Activated CD4-positive, alpha-beta memory T cell treated with anti-CD3 and anti-CD28 coated beads, Interleukin-2, amount 10 ng/mL, durations not matched to agents 7 days and 5 days (primary cell): ENCODE measurements at places on chromosomes 3 and 15. TPM values are rescaled to one million over a fixed set of nuclear protein-coding genes. Genes with fewer than 3 reads are reported as not detected.

Gene FOXL2NB
- not detected for total RNA-seq

- no peak overlapping the region for H3K4me3 ChIP-seq
- no peaks in the 10 kb centered on the region for H3K27me3 ChIP-seq
- H3K36me3 ChIP-seq = peaks cover 4% of the 10 kb centered on the region
- peaks cover 44% of the 10 kb centered on the region for H3K4me1 ChIP-seq
- H3K27ac ChIP-seq = no peak overlapping the region
Observed at GRCh38 chr15:58738046-58738707, 11.3 kb downstream of the ADAM10 start.

GRCh38 chr3:16067837-16068471 is 106.5 kb upstream of the GALNT15 start:
- no peaks in the 10 kb centered on the region for H3K36me3 ChIP-seq
- H3K27ac ChIP-seq = no peak overlapping the region
- no peak for DNase-seq

DNA sequence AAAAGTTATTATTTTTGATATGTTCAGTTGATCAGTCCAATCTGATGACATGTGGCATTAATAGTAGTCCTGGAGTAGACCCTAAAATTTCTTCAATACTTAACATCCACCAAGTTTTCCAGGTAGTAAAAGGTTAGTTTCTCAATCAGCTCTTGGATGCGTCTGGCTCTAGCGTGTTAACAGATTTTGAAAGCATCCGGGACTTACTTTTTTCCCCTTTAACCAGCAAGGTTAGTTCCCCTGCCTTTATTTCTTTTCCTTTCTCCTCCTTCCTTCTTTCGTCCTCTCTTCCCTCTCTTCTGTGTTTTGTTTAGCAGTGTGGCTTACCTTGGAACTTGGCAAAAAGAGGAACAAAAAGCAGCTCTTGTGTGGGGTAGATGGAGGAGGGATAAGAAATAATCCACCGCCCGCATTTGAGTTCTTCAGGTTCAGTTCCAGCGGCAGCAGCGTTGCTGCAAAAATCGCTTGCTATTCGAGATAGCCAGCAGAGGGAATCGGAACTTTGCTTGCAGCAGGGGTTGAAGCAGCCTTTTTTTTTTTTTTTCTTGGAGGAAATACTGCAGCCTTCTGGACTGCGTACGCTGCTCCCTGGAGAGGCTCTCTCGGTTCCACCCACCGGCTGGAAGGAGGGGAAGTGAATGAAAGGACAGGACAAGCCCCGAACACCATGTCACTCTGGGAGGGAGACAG is at the start of gene RBMS3:
TSS of gene RBMS3 (plus strand) at position 668 of the 690 bp plus-strand sequence.
- no peak within 1 kb of the TSS for H3K27ac ChIP-seq
- peaks cover 30% of the 10 kb centered on the region for H3K4me1 ChIP-seq
- H3K4me3 ChIP-seq = peak within 1 kb of the TSS; percentile 63
- H3K36me3 ChIP-seq = no peaks in the 10 kb centered on the region

DNA sequence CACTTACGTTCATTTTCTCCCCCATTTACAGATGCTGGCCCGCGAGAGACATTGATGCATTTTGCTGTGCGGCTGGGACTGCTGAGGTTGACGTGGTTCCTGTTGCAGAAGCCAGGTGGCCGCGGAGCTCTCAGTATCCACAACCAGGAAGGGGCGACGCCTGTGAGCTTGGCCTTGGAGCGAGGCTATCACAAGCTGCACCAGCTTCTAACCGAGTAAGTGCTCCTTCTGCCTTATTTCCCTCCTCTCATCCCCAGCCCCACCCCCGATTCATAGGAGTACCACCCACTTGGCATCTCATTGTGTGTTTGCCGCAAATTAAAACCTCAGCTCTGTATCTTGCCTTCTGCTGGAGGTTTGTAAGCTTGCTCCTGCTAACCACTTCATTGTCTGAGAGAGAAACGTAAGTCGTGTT is 163.3 kb downstream of the AKAP13 start:
- H3K27me3 ChIP-seq = no peaks in the 10 kb centered on the region
- H3K36me3 ChIP-seq = peaks cover 41% of the 10 kb centered on the region
- H3K4me3 ChIP-seq = no peak overlapping the region
- peak overlapping the region; percentile 7 for H3K27ac ChIP-seq
- peaks cover 76% of the 10 kb centered on the region for H3K4me1 ChIP-seq
- peak; percentile 18 for DNase-seq

Gene TTC14
- 68.7 TPM for total RNA-seq

GRCh38 chr15:74723754-74724334 is 1.5 kb downstream of the CYP1A1 start:
- no peaks in the 10 kb centered on the region for H3K36me3 ChIP-seq
- H3K4me1 ChIP-seq = peaks cover 15% of the 10 kb centered on the region
- no peak for DNase-seq

GRCh38 chr3:86147119-86147518 is 843.8 kb downstream of the VGLL3 start:
- no peak for DNase-seq

DNA sequence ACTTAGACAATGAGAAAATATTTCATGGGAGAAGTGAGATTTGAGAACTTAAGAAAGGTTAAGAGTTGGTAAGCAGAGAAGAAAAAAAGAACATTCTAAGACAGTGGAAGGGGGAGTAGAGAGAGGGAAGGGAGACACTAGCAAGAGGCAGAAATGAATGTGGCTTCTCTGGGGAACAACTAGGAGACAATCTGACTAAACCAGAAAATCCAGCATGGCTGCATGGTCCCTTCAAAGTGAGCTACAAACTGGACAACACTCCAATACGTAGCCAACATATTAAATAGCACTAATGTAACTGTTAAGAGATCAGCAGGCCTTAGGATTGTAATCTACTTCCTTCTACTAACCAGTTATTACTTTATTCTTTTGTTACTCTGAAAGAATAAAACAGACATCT is 89.7 kb downstream of the NR1I2 start:
- H3K36me3 ChIP-seq = peaks cover 2% of the 10 kb centered on the region
- peaks cover 6% of the 10 kb centered on the region for H3K4me1 ChIP-seq
- H3K27me3 ChIP-seq = no peaks in the 10 kb centered on the region
- H3K4me3 ChIP-seq = no peak overlapping the region
- no peak overlapping the region for H3K27ac ChIP-seq

- DNase-seq = no peak
- H3K27ac ChIP-seq = no peak overlapping the region
- no peaks in the 10 kb centered on the region for H3K36me3 ChIP-seq
Observed at GRCh38 chr3:72601983-72602750, 246.1 kb downstream of the SHQ1 start.

Gene NEK10
- 0.86 TPM for total RNA-seq

DNA sequence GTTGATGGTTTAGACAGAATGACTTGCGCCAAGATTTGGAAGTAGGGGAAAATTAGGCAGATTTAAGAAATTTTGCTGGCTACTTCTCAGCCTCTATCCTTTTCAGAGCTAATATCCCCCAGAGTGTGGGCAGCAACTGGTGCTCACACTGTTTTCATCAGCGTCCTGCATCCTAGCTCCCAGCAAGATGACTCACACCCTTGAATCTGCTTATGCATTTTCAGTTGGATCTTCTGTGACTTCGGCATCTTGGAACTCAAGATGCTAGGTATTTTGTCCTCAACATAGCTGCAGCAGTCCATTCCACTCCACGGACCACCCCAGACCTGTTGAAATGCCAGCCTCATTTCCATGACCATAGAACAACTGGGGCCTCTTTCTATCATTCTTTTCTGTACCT is 336.1 kb upstream of the NR2F2 start:
- no peak for DNase-seq
- no peak overlapping the region for H3K4me3 ChIP-seq
- peaks cover 17% of the 10 kb centered on the region for H3K4me1 ChIP-seq
- H3K36me3 ChIP-seq = no peaks in the 10 kb centered on the region

Gene PATL2
- total RNA-seq = 36.3 TPM

GRCh38 chr15:50135031-50135551 is 16.1 kb upstream of the ATP8B4 start:
- peak; percentile 65 for DNase-seq
- peak overlapping the region; percentile 91 for H3K27ac ChIP-seq
- peaks cover 11% of the 10 kb centered on the region for H3K36me3 ChIP-seq
- no peaks in the 10 kb centered on the region for H3K27me3 ChIP-seq
- H3K4me3 ChIP-seq = peak overlapping the region; percentile 18
- peaks cover 47% of the 10 kb centered on the region for H3K4me1 ChIP-seq

Gene LRIG1
- 43.0 TPM for total RNA-seq

Gene GP9
- not detected for total RNA-seq

DNA sequence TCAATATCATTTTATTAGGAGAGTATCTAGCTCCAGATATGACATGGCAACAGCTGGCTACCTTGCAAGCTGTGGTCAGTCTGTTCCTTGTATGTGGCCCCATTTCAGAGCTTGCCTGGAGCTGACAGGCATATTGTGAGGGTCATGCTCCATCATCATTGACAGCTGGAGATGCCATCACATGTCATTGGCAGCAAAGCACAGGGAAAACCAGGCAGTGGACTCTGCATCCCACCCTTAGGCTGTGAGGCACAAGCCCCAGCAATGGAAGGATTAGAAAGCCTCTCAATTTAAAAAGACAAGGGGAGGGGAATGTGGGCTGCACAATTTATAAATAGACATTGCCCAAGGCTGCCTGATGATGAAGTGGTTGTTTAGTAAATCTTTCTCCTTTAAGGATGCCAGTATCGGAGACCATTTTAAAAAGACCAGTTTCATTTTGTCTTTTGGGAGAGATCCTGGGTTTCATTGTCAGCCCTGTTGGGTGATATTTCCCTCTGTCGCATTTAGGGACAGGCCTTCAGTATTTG is 27.9 kb downstream of the LNP1 start:
- H3K27ac ChIP-seq = no peak overlapping the region
- DNase-seq = no peak
- H3K36me3 ChIP-seq = no peaks in the 10 kb centered on the region
- no peak overlapping the region for H3K4me3 ChIP-seq
- H3K27me3 ChIP-seq = no peaks in the 10 kb centered on the region
- peaks cover 1% of the 10 kb centered on the region for H3K4me1 ChIP-seq

- no peak for DNase-seq
- peaks cover 28% of the 10 kb centered on the region for H3K4me1 ChIP-seq
- H3K27me3 ChIP-seq = no peaks in the 10 kb centered on the region
- H3K4me3 ChIP-seq = no peak overlapping the region
- H3K27ac ChIP-seq = peak overlapping the region; percentile 68
- peaks cover 18% of the 10 kb centered on the region for H3K36me3 ChIP-seq
Observed at GRCh38 chr3:30227571-30228301, 378.7 kb upstream of the TGFBR2 start.

DNA sequence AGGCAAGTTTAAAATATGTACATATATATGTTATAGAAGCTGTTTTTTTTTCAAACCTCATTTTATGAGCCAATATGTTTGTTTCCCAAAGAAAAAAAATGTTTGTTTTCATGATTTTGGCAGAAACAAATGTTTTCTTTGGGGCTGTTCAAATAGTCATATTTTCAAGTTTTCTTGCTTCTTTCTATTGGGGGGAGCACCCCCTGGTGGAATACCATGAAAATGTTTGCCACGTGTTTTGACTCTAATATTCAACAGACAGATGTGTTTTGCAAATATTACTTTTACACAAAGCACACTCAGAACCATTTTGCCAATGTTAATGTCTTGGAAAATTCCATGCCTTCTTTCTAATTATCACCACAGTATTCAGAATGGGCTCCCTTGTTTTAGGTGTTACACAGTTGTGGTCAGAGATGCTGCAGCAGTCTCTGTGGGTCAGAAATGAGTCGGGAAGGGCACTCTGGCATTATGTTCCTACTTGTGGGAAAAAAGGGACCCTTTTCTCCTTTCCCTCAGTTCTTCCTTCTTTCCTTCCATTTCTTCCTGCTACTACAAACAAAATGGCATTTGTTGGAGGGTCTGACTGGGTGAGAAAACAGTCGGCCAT is 817.0 kb downstream of the TUSC7 start:
- no peak overlapping the region for H3K27ac ChIP-seq
- no peaks in the 10 kb centered on the region for H3K36me3 ChIP-seq

DNA sequence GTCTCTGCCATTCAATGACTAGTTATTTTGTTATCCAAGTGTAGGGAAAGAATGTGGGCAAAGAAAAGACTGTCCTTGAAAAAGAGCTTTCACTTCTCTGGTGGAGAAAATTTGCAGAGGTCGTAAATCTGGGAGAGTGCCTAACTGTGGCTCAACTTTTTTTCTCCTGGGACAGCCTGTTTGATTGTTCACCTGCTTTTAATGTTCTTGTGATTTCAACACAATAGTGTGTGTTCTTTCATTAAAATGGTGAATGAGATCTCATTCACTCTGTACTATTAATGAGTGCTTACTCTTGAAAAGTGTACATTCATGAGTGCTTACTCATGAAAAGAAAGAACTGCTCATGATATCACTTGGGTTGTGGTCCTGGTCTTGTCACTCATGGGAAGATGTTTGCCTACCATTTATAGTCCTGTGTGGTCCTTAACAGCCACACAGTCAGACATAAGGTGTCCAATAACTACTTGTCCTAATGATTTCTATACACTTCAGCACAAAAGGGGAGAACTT is 567.3 kb downstream of the GRM7 start:
- no peaks in the 10 kb centered on the region for H3K36me3 ChIP-seq
- no peak overlapping the region for H3K4me3 ChIP-seq
- no peak for DNase-seq

DNA sequence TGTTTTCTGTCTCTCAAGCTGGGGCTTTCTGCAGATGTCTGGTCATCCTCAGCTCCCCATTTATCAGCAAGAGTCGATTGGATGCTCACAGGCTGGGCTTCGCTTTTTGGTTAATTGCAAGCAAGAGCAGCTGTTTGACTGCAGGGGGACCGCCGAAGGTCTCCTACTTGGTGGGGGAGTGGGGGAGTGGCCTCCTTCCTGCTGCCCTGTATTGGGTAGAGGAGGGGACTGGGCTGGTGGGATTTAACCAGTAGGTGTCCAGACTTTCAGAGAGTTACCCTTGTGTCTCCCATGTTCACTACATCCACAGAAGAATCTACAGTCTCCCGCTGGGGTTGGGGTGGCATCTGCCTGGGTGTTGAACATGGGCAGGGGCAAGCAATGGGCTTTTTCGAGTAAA is 78.7 kb downstream of the PLXNA1 start:
- H3K27ac ChIP-seq = no peak overlapping the region
- H3K4me1 ChIP-seq = no peaks in the 10 kb centered on the region
- no peak overlapping the region for H3K4me3 ChIP-seq
- H3K36me3 ChIP-seq = no peaks in the 10 kb centered on the region
- no peak for DNase-seq
- H3K27me3 ChIP-seq = peaks cover 10% of the 10 kb centered on the region

Gene ADGRG7
- total RNA-seq = not detected

DNA sequence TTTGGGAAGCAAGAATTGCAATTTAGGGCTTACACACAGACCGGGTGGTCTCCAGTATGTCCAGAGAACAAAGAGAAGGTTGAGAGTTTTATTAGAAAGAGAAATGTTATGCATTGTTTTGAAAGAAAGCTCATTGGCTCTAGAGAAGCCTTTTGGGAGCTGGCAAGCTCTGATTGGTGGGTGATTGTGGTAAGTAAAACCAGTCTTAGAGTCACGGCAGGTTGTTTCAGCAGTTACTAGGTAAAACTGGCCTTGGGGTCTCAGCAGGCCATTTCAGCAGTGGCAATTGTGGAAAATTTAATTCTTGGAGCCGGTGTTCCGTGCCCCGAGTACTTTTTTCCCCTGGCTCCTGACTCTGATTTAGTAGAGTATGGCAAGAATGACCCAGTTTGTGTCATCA is 78.1 kb downstream of the MRPL46 start:
- DNase-seq = no peak
- peaks cover 6% of the 10 kb centered on the region for H3K27me3 ChIP-seq
- H3K27ac ChIP-seq = no peak overlapping the region
- H3K36me3 ChIP-seq = no peaks in the 10 kb centered on the region
- H3K4me1 ChIP-seq = peaks cover 2% of the 10 kb centered on the region
